GM10248 (cell line): ENCODE measurements at places on chromosomes 1 and 21.

- DNase-seq = no peak
Observed at GRCh38 chr1:59383963-59384362, 87.1 kb downstream of the FGGY start.

GRCh38 chr1:219880765-219881457, 47.4 kb downstream of the SLC30A10 start:
- no peak for DNase-seq

- no peak for DNase-seq
Observed at GRCh38 chr1:9714257-9714718, 62.8 kb downstream of the PIK3CD start.

DNA sequence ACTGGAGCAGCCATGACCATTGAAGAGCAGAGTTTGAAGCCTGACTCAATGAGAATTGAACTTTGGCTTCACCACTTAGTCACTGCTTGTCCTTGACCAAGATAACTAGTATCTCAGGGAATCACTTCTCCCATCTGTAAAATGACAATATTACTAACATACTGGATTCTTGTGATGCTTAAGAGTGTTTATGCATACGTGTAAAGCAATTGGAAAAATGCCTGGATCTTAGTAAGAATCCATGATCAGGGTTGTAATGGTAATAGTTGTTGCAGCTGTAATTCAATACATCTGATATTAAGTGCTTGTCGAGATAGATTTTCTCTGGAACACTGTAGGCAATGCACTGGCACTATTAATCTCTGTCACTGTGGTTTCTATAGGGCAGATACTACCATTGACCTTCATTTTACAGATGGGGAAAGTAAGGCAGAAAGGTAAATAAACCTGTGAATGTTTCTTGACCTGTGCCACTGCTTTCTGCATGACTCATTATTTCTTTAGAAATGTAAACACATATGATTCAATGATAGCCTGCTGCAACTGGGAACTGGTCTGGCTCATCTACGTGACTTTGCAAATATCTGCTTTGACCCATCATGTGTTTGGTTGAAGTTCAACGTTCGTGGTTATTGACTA, 662.5 kb downstream of the PLA2G4A start:
- no peak for DNase-seq

DNA sequence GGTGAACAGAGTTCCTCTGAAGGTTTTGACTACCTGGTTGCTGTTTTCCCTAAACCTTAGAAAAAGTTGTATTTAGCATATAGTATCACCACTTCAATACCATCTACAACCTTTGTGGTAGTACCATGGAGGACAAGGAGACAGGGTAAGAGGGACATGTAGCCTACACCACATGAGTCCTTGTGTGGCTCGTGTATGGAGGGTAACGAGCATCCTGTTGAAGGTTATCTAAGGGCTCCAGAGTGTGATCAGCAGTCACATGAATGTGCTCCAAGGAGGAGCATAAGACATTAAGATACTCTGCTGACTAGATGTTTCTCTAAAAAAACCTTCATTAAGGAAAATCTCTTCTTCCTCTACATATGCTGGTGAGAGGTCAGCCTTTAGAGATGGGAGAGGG, 67.3 kb downstream of the VCAM1 start:
- no peak for DNase-seq

- DNase-seq = no peak
Observed at GRCh38 chr21:40829791-40830190, 17.2 kb downstream of the DSCAM start.

GRCh38 chr1:73042403-73042802, 760.1 kb upstream of the NEGR1 start:
- DNase-seq = no peak

DNA sequence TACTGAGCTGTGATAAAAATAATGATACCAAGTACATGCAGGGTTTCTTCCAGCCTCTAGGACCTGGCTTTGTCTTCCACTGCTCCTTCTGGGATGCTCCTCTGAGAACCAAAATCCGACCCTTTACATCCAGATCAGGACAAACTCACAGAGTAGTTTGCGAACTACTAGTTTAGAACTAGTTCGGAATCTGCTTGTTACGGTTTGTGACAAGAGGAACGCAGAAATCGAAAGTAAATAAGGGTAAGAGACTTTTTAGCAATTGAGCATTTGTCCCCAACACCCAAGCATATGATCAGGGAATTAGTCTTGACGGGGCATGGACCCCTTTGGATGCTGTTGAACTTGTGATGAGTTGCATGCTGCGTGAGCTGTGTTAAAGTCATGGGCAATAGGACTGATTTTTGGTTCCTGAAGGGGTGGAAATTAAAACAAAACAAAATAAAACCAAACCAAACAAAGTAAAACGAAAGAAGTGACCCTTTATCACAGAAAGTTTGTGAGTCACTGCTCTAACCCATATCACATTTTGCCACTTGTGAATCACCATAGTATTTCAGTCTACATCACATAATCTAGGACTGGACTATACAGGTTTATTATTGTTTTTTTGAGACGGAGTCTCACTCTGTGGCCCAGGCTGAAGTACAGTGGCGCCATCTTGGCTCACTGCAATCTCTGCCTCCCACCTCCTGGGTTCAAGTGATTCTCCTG, 35.7 kb upstream of the ERRFI1 start:
- no peak for DNase-seq

DNA sequence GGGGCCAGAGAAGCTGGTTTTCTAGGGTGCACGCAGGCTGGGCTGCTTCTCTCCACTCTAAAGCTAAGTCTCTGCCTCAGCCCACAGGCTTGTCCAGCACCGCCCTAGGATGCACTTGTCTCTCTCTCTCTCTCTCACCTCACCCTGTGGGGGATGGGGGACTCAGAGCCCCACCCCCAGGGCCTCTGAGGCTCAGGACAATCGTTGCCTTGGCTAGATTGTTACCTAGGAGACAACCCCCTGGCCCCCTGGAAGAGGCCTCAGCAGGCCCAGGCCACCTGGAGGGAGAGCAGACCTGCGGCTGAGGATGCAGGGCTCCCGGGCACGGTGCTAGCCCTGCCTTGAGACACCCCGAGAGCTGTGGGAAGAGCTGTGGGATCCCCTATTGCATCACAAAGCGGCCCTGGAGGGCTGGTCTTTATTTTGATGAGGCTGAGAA, at the start of gene ACTRT2:
ACTRT2 (plus strand) TSS at position 235 of the 439 bp plus-strand sequence. CDS start 220 bp downstream, outside the sequence.
- no peak for DNase-seq

DNA sequence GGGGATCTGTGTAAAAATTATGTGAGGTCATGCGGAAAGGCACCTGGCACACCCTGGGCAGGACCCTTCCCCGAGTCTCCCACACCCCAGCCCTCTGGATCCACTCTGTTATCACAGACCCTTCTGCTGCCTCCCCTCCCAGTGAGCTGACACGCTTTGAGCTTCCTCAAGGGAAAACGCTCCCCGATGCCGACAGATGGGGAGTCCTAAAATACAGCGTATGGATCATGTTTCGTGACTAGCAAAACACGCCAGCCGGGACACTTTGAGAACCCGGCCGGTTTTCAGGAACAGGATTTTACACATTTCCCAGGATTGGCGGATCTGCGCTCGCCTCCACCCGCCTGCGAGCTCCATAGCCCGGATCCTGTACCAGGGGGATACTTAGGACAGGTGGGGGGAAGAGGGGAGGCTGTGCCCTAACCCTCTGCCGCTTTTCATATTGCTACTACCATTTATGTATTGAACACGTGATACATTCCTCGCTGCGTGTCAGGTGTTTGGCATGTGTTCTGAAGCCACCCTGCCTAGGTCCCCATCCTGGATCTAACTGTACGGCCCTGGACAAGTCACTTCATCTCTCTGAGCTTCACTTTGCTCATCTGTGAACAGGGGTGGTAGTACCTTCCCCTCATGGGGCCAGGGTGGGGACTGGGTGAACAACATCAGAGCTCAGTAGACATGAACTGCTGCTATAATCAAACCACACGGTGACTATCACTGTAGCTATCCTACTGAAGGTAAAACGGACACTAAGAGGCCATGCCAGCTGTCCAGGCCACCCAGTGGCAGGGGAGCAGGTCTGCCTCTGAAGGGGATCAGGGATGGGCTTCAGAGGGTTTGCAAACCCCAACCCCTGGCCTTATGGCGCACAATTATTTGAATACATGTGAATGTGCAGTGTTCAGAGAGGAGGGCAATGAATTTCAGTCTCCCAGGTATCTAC, 63.2 kb downstream of the SSBP3 start:
- no peak for DNase-seq

DNA sequence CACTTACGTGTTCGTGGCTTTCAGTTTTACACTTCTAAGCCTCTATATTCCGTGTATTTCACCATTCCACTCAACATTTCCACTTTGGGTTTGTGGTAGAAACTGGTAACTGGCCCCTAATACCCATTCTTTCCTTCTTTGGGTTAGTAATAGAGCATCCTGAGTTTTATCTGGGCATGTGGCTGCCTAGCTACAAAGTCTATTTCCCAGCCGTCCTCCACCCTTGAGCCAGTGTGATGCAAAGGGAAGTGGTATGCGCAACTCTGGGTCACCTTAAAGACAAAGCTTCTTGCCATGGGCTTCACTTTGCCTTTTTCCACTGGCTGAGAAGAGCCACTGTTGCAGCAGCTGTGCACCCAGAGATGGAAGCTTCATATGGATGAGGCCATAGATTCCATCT, 73.9 kb downstream of the LAMC2 start:
- DNase-seq = no peak

GRCh38 chr1:115718011-115718754, 50.3 kb downstream of the CASQ2 start:
- no peak for DNase-seq

- no peak for DNase-seq
Observed at GRCh38 chr21:34899760-34900159, 149.3 kb downstream of the RUNX1 start.

DNA sequence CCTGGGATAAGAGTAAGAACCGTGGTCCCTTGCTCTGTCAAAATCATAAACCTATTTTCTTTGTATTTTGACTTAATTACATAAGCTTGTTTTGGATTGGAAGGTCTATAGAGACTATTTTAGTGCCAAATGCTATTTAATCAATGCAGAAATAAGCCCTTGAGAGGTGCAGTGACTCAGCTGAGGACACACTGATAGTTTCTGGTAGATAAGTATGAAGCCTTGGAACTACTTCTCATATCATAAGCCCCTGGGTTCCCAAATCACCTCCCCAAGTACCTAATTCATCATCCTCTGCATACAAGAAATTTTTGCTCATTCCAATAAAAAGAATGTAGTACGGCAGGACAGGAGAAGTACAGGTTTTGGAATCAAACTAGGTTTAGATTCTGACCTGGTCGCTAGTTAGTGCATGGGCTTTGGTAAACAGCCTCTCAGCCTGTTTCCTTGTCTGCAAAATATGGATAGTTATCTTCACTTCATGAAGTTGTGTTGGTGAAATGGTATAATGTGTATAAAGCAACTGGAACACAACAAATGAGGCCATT, 3.3 kb upstream of the CD55 start:
- DNase-seq = no peak

DNA sequence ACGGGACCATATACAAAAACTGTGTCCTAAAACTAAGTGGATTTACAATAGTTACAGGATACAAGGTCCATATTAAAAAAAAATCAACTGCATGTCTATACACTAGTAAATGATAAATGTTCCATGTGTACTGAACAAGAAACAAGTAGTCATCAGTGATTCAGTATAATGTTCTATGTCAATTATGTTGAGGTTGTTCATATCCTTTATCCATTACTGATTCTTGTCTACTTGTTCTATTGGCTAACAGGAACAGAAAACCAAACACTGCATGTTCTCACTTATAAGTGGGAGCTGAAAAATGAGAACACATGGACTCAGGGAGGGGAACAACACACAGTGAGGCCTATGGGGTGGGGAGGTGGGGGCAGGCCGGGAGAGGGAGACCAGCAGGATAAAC, 90.5 kb downstream of the CDC42BPA start:
- DNase-seq = no peak

DNA sequence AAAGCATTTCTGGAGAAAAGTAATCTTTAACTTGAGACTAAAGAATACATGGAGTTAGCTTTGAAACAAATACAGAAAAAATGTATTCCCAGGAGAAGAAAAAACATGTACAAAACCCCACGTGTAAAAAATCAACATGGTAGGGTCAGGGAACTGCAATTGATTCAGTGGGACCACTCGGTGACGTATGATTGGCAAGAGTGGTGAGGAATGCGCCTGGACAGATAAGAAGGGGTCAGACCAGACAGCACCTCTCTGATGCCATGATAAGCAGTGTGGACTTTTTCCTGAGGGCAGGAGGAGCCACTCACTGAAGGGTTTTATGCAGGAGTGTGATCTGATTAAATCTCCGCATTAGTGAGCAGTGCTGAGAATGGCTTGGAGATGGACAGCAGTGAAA, 142.5 kb downstream of the DAB1 start:
- no peak for DNase-seq

GRCh38 chr1:186745531-186746146, 65.4 kb upstream of the PTGS2 start:
- no peak for DNase-seq

- DNase-seq = no peak
Observed at GRCh38 chr1:197600751-197601150, 174.5 kb downstream of the DENND1B start.

DNA sequence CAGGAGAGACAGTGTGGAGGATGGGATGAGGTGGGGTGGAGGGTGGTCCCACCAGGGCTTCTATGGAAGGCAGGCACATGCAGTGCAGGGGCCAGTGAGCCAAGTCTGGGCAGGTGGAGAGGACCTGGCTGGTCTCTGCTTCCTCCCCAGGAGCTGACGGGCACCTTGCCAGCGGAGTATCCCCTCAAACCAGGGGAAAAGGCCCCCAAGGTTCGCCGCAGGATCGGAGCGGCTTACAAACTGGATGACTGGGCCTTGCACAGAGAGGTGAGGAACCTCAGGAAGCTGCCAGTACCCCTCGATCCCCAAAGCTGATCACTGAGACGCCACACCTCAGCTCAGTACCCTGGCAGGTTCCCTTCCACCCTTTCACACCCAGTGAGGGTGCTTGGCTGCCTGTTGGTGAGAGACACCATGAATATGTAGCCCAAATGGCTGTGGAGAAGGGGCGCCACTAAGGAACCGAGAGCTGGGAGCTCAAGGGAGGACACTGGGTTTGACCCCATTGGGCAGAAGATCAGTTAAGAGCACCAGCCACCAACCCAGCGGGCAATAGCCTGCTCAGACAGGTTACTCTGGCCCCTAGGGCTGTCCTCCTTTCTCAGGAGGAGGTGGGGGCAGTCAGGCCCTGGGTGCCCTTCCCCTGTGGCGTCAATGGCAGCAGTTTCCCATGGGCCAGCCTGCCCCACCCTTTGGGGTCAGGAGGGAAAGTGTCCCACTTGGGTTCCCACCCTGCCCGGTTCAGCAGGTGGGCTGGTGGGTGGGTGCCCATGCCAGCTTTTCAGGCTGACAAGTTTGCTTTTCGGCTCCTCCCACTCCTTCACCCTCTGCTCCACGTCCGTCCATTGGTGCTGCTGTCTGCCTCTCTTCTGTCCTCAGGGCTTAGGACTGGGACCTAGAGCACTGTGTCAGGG, 5.5 kb downstream of the INAVA start:
- no peak for DNase-seq

GRCh38 chr1:186202271-186202764, 172.7 kb downstream of the TPR start:
- no peak for DNase-seq

GRCh38 chr1:99270646-99271045, 6.4 kb downstream of the PLPPR4 start:
- DNase-seq = no peak

- no peak for DNase-seq
Observed at GRCh38 chr1:93078638-93078985, 471 bp upstream of the MTF2 start.

- DNase-seq = no peak
Observed at GRCh38 chr1:53573931-53574330, 114.7 kb downstream of the DMRTB1 start.
